Foreskin melanocyte (primary cell): ENCODE measurements at places on chromosomes 11 and 22.

DNA sequence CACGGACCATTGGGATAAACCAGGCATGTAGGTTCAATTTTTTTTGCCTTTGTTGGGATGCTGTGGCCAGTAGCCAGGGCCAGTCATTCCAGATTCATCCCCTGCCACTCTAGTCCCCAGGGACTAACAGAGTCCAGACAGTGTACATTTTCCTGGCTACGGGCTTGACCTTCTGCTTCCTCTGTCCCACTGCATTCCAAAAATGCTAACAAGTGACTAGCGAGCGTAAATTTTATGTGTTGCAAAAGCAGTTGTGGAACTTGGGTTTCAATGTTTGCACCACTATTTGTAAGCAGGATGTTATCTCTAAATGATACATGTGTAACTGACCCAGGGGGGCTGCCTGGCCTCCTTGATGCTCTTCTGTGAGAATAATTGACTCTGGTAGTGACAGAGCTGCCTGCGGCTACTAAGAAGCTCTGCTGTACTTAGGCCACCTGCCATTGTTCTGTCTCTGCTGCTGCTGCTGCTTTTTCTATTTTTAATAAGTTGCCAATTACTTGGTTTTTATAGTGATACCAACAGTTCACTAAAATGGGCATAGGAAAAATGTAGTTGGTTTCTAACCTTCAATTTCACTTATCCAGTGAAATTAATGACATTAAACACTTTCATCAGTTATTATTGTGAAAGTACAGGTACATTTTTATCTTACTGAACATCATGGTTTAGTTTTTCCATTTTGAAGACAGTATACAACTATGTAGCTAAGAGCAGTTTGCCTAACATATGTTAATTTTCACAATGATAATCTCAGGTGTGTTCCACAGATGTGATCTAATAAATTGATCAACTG, 26.8 kb downstream of the TNRC6B start:
- no peak for DNase-seq

- no peak for DNase-seq
Measured at GRCh38 chr11:117657794-117658193, 139.2 kb downstream of the DSCAML1 start.

- DNase-seq = no peak
Measured at GRCh38 chr11:959027-959426, 33.4 kb downstream of the AP2A2 start.

GRCh38 chr11:34149274-34149673, 43.8 kb downstream of the NAT10 start:
- no peak for DNase-seq

DNA sequence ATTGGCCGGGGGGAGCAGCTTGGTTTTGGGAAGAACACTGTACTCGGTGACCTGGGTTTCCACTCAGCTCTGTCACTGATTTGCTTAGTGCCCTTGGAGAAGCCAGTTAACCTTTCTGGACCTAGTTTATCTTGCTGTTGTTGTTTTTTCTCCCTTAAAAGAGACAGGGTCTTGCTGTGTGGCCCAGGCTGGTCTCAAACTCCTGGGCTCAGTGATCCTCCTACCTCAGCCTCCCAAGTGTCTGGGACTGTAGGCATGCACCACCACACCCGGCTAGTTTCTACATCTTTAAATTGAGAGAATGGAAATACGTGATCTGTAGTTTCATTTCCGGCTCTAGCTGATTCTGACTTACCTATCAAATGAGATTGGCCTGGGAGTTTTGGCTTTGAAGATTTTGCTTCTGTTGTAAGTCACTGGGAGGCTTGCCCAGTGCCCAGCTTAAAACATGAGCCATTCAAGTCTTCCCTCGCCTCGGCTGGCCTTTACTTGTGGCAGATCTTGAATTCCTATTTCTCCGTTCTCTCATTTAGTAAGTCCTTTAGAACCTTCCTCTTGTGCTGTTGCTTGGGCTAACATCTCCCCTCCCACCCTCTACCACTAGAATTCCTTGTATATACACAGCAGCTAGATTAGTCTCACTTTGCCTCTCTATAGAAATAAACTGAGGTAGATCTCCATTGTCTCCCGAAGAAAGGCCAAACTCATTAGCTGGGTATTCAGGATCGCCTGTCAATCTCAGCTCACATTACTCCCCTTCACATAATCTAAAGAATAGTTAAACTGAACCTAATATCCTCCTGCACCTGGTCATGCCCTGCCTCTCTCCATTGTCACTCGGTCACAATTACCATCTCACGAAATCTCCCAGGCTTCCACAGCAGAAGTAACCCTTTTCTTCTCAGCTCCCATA, 87.7 kb upstream of the SLC25A18 start:
- no peak for DNase-seq

- DNase-seq = peak; percentile 67
Measured at GRCh38 chr11:82756765-82757639, 23.3 kb upstream of the FAM181B start.

DNA sequence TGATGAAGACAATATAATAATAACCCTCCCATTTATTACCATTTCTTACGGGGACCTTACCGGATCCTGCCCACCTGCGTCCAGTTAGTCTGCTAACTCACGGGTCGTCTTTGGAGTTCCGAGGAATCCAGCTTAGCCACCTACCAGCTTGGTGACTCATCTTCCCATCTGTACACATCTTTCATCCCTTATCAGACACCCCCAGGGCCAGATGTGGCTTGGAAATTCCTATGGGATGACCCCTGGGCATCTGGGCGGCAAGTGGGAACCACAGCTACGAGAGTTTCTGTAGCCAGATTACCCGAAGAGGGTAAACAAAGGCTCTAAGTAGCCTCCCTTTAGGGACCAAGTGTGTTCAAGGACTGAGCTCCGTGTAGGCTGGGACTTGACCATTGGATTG, 12.8 kb upstream of the PRR5 start:
- no peak for DNase-seq

DNA sequence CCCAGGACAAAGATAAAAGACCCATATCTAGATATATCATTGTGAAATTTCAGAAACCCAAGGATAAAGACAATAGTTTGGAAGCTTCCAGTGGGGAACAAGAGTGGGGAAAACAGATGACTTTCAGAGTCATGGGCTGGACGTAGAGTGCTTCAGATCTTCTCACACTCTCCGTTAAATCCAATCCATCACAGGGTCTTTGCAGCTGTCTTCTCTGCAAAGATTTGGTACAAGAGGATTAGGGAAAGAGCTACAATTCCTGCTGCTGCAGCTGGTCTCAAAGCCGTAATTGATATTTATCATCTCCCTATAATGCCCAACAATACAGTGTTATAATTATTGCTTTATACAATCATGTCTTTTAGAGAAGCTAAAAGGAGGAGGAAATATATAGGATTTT, 63.4 kb upstream of the CLPB start:
- DNase-seq = no peak

DNA sequence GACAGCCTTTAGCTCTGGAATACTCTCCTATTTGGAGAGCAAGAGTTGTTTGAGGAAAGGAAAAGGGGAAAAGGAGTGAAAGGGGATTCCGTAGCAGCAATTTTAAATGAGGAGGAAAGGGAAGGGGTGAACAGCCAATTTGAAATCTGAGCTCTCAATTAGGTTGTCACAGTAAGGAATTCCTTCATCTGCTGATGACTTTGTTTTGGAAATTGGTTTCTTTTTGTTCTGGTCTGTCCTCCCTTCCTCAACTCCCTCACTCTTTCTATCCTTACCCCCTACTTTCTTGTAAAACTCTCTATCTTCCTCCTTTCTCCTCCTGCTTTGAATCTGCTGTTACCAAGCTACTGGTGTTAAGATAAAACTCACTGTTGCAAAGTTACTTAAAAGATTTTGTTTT, 1155.6 kb downstream of the DLG2 start:
- no peak for DNase-seq

DNA sequence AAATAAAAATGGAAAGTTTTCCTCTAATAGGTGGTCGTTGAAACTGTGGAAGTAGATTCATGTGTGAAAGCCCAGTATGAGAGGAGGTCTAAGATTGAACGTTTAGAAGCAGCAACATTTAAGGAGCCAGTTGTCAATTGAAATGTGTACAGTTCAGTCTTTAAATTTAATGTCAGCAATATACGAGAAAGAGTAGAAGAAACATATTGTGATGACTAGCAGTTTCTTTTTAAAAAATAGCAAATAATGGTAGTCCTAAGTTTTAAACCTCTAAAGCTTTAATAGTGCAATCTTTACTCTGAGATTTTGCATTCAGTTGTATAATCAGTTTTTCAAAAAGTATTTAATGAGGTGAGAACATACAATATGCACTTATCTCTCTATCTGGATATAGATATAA, 44.9 kb downstream of the TMEM135 start:
- no peak for DNase-seq

GRCh38 chr22:20748731-20749428, 25.0 kb upstream of the SERPIND1 start:
- no peak for DNase-seq

DNA sequence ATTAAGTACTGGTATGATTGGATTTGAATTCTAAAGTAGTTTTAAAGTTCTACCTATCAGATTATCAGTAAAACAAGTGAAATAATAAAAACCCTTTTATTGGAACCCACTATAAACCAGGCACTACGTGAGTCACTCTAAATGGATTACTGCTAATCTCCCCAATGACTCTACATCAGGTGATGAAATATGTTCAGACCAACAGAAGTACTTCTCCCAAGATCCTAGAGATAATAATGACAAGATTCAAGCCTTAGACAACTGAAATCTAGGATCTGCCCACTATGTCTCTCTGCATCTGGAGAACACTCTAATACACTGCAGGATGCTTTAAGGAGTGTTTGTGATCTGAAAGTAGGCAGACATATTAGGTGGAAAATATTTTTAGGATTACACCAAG, 652.1 kb upstream of the CHORDC1 start:
- no peak for DNase-seq

- no peak for DNase-seq
Measured at GRCh38 chr11:32884770-32885384, 7.7 kb upstream of the QSER1 start.

- peak; percentile 36 for DNase-seq
Measured at GRCh38 chr11:95248666-95249467, 17.9 kb upstream of the SESN3 start.

GRCh38 chr11:122097419-122098001, 18.5 kb downstream of the BLID start:
- no peak for DNase-seq

DNA sequence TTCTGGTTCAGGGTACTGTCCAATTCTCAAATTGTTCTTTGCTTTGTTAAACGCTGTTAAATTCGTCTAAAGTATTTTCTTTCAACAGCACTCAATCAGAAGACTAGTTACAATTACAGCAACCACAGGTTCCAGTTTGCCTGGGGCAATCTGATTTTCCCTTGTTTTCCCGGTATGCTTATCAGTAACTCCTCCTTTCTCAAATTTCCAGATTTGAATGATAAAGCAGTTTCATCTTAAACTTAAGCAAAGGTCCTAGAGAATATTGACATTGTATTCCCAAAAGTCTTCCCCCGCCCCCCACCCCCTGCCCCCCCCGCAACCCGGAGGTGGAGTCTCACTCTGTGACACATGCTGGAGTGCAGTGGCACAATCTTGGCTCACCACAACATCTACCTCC, 10.5 kb upstream of the USP28 start:
- no peak for DNase-seq

- DNase-seq = no peak
Measured at GRCh38 chr22:50272044-50272802, 2.0 kb upstream of the MAPK11 start.

- no peak for DNase-seq
Measured at GRCh38 chr11:68908273-68908672, 4.6 kb downstream of the IGHMBP2 start.

DNA sequence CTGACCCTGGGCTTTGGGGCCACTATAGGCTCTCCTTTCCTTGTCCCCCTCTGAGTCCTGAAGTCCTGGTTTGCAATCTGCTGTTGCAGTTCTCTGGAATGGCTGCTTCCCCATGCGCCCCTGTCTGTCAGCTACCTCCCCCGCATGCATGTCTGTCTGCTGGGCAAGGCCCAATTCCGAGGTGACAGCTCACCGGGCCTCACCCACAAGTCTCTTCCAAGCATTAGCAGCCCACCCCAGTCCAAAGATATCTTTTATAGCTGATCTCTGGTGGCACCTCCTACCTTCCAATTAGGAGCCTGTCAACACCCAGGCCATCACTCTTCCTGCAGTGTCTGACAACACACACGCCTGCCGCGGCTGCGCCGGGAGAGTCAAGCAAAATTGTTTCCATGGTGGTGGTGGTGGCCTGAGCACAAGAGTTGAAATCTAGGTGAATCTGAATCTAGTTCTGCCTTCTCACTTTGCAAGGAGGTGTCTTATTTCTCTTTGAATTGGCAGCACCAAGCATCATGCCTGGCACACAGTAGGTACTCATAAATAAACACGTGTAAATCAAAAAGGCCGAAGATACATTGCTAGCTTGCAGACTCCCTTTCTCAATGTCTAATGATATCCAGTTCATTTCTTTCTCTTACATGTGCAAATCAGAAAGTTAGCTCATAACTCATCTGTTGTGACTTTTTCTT, 1.2 kb upstream of the LMO2 start:
- no peak for DNase-seq

DNA sequence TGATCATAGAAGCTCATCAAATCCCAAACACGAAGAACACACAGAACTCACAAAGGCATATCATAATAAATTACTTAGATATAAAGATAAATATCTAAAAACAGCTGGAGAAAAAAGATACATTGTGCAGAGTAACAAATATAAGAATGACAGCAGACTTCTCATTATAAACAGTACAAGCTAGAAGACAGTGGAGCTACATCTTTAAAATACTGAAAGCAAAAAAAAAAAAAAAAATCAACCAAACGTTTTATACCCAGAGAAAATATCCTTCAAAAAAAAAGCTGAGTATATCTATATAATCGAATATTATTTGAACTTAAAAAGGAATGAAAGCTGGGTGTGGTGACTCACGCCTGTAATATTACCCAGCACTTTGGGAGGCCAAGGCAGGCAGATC, 90.0 kb downstream of the SBF2 start:
- DNase-seq = no peak

DNA sequence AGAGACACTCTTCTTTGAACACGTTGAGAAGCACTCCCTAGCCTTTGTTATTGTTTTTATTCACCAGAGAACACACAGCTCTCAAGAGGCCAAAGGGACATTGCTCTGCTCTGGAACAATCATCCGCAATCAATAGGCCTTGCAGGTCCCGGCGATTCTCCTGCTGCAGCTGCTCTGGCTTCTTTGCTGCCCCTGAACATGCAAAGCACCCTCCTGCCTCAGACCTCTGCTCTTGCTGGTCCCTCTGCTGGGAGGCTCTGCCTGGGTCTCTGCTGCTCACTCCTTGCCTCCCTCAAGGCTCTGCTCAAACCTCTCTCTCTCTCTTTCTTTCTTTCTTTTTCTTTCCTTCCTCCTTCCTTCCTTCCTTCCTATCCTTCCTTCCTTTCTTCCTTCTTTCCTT, 232.7 kb downstream of the DSCAML1 start:
- no peak for DNase-seq

GRCh38 chr11:2293531-2293971, 8.2 kb downstream of the C11orf21 start:
- no peak for DNase-seq

DNA sequence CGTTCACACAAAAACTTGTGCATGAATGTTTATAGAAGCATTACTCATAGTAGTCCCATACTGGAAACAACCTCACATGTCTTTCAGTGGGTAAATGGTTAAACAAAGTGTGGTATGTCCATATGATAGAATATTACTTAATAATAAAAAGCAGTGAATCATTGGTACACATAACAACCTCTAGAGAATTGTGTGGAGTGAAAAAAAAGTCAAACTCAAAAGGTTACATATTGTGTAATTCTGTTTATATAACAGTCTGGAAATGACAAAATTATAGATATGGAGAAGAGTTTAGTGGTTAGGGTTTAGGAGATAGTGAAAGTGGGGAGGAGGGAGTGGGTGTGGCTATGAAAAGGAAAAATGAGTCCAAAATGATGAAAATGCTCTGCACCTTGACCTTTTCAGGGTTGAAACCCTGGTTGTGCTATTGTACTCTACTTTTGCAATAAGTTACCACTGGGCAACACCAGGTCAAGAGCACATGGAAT, 243.4 kb upstream of the DDI1 start:
- DNase-seq = no peak
